ENCODE measurements at places on chromosomes 4 and X. TPM values are rescaled to one million over a fixed set of nuclear protein-coding genes. Genes with fewer than 3 reads are reported as not detected.

DNA sequence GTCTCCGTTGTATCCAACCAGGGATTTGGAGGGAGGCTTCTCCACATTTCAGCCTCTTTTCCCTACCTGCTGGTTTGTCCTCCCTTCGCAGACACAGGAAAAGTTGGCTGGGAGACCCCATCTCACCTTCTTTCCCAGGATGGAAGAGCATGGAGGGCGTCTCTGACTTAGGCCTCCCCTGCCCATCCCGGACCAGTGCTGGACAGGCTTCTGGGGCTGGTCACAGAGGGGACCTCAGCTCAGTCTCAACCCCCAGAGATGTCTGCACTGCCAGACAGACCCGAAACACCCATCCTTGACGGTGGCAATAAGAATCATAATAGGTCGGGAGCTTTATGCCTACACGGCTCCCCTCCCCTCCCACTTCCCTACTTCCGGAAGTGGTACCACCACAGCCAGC lies 1.6 kb downstream of the WFS1 start:
- H3K27ac ChIP-seq, result no peak overlapping the region
- no peaks in the 10 kb centered on the region for H3K36me3 ChIP-seq
- H3K4me3 ChIP-seq, result no peak overlapping the region
- no peak for DNase-seq
- H3K4me1 ChIP-seq, result peaks cover 24% of the 10 kb centered on the region

DNA sequence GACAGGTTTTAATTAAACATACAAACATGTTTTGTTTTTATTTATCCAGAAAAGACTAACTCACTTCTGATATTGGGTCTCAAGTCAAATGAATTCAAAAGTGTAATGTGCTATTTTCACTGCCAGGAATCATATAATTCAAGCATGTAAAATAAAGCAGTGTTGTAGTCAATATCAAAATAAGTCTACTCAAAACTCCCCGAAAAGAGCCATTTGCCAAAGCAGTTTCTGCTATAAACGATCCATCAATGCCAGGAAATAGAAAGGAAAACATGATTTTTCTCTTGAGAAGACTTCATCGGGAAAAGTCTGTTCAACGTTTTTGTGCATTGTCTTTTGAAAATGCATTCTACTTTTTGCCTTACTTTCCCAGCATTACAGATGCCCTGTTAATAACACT lies 633.3 kb downstream of the FAT4 start:
- DNase-seq, result no peak
- no peaks in the 10 kb centered on the region for H3K4me1 ChIP-seq
- H3K27ac ChIP-seq, result no peak overlapping the region
- no peak overlapping the region for H3K4me3 ChIP-seq
- H3K36me3 ChIP-seq, result no peaks in the 10 kb centered on the region

- peak; percentile 65 for DNase-seq
- H3K4me3 ChIP-seq, result peak overlapping the region; percentile 98
- no peaks in the 10 kb centered on the region for H3K27me3 ChIP-seq
- H3K27ac ChIP-seq, result peak overlapping the region; percentile 97
Measured at GRCh38 chr4:77821775-77822174, 2.6 kb upstream of the CNOT6L start.

DNA sequence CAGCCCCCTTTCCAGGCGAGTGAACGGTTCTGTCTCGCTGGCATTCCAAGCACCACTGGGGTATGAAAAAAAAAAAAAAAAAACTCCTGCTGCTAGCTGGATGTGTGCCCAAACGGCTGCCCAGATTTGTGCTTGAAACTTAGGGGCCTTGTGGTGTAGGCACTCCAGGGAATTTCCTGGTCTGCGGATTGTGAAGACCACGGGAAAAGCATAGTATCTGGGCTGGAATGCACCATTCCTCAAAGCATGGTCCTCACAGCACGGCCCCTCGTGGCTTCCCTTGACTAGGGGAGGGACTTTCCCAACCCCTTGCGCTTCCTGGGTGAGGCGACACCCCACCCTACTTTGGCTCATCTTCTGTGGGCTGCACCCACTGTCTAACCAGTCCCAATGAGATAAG lies 516.8 kb upstream of the FAM241A start:
- H3K4me3 ChIP-seq, result no peak overlapping the region
- no peaks in the 10 kb centered on the region for H3K27me3 ChIP-seq
- H3K4me1 ChIP-seq, result no peaks in the 10 kb centered on the region

- H3K27ac ChIP-seq, result no peak overlapping the region
- H3K27me3 ChIP-seq, result no peaks in the 10 kb centered on the region
- no peak for DNase-seq
- H3K4me3 ChIP-seq, result no peak overlapping the region
- H3K36me3 ChIP-seq, result no peaks in the 10 kb centered on the region
- no peaks in the 10 kb centered on the region for H3K4me1 ChIP-seq
Measured at GRCh38 chr4:11565213-11565612, 136.5 kb upstream of the HS3ST1 start.

DNA sequence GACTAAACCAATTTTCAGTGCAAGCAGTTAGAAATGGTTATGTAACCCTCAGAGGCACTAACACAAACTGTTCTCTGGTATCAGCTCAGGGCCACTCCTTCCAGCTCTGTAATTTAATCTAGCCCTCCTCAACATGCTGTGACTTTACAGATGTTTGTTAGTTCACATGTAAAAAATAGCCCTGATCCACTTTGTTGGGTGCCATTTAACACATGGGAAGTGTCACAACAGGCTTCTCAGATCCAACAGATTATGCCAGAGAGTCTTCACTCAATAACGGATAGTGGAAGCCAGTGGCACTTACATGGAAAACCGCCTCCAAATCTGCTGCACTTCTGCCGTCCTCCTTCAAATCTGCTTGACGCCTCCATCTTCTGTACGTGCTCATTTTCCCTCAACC lies 51.6 kb downstream of the ATP8A1 start:
- no peaks in the 10 kb centered on the region for H3K27me3 ChIP-seq
- peaks cover 39% of the 10 kb centered on the region for H3K36me3 ChIP-seq
- no peak for DNase-seq
- H3K27ac ChIP-seq, result no peak overlapping the region
- H3K4me3 ChIP-seq, result no peak overlapping the region

DNA sequence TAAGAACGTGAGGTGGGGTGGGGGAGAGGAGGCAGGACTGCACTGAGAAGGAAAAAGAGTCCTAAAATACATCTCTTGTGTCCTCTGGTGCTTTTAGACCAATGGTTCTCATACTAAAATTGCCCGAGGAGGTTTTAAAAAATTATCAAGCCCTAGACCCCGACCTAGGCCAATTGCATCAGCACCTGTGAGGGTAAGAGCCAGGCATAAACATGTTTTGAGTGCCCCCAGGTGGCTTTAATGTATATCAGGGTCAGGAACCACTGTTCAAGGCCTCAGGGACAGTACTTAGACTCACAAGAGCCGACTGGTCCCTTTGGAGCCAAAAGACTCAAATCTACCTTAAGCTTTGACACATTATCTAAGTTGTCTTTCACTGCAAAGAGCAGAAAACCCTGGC lies 37.5 kb upstream of the TMEM150C start:
- H3K4me3 ChIP-seq, result no peak overlapping the region
- DNase-seq, result no peak

GRCh38 chr4:106149026-106149425 lies 167.0 kb downstream of the TBCK start:
- H3K4me1 ChIP-seq, result no peaks in the 10 kb centered on the region
- H3K27ac ChIP-seq, result no peak overlapping the region
- no peak for DNase-seq
- peaks cover 21% of the 10 kb centered on the region for H3K36me3 ChIP-seq
- no peaks in the 10 kb centered on the region for H3K27me3 ChIP-seq
- H3K4me3 ChIP-seq, result no peak overlapping the region

DNA sequence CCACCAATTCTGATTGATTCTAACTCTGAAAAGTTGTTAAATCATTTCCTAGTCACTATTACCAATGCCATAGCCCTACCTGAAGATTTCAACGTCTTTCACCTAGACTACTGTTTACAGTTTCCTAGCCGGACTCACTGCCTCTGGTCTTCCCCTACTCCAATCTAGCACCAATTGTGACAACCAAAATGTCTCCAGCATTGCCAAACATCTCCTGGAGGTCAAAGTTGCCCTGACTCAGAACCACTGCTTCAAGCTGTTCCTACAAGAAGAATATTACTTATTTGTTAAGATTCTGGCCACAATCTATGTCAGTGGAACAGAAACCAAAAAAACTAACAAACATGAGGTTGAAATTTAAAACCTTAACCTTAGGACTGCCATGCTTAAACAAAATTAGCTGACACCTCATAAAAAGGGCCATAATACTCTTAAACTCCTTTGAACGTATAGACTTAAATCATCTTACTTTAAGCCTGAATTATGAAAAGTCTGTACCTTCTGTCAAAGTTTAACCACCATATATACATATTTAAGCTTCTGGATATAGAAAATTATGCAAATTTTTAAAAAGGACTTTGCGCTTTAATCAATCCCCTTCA lies 2.1 kb downstream of the PDS5A start:
- peak overlapping the region; percentile 86 for H3K27ac ChIP-seq
- H3K36me3 ChIP-seq, result peaks cover 31% of the 10 kb centered on the region
- DNase-seq, result no peak
- H3K27me3 ChIP-seq, result no peaks in the 10 kb centered on the region
- peak overlapping the region; percentile 87 for H3K4me3 ChIP-seq

GRCh38 chr4:27635936-27636913 lies 775.6 kb downstream of the STIM2 start:
- H3K4me1 ChIP-seq, result peaks cover 2% of the 10 kb centered on the region
- H3K27me3 ChIP-seq, result no peaks in the 10 kb centered on the region
- no peak overlapping the region for H3K27ac ChIP-seq
- no peak overlapping the region for H3K4me3 ChIP-seq

- no peak overlapping the region for H3K27ac ChIP-seq
- DNase-seq, result no peak
- H3K27me3 ChIP-seq, result no peaks in the 10 kb centered on the region
- no peak overlapping the region for H3K4me3 ChIP-seq
- no peaks in the 10 kb centered on the region for H3K4me1 ChIP-seq
Measured at GRCh38 chr4:138217567-138217966, 24.6 kb downstream of the SLC7A11 start.

DNA sequence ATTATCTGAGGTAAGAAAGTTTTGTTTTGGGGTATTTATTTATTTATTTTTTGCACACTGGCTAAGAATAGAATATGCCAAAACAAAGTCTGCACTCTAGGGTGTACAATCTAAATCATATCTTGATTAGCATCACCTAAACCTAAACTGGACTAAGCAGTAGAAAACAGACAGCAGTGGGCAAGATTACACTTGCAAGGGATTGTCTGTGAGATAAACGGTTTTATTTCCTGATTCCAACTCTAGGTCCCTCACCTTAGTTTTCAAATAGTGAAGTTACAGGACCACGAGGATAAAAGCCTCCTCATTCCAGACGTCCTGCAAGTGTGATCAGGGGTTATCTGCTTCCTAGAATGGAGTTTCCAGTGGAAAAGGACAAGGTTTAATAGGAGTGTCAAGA lies 86.1 kb downstream of the SH3RF1 start:
- DNase-seq, result no peak
- H3K36me3 ChIP-seq, result no peaks in the 10 kb centered on the region
- H3K4me1 ChIP-seq, result no peaks in the 10 kb centered on the region

Gene UVSSA
- 25.2 TPM for total RNA-seq

Gene EREG
- not detected for total RNA-seq

Gene ATP1B4
- not detected for total RNA-seq

All from activated CD8-positive, alpha-beta memory T cell treated with anti-CD3 and anti-CD28 coated beads, Interleukin-2, amount 10 ng/mL, durations not matched to agents 7 days and 5 days (primary cell).